ENCODE measurements at places on chromosomes 2 and 18. TPM values are rescaled to one million over a fixed set of nuclear protein-coding genes. Genes with fewer than 3 reads are reported as not detected.

RAPH1 gene
- total RNA-seq: 90.7 TPM

GORASP2 gene
- 70.4 TPM for total RNA-seq

CTAGE1 gene
- total RNA-seq: not detected

SOX11 gene
- 0.22 TPM for total RNA-seq

TPO gene
- not detected for total RNA-seq

MOB4 gene
- 23.0 TPM for total RNA-seq

GRCh38 chr2:129910446-129911362 lies 68.8 kb upstream of the RAB6C start:
- DNase-seq: no peak

DNA sequence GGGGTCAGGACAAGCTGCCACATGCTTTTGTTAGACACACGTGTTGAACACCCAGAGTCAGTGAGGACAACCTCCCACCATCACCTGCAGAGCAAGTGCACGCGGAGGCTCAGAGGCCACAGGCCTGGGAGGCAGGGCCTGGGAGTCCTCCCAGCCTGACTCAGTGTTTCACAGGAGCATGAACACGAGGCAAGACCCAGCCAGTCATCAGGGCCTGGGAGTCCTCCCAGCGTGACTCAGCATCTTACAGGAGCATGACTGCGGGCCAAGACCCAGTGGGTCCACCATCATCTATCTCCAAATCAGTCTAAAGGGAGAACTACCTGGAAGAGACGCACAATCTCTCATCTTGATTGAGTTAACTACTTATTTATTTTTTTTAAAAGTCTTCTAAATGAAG lies 112.6 kb upstream of the PXDN start:
- DNase-seq: no peak

- peak; percentile 89 for DNase-seq
These were observed 147.0 kb upstream of the ID2 start for GRCh38 chr2:8534729-8535468.

- no peak for DNase-seq
These were observed 62.6 kb downstream of the TMEM131 start for GRCh38 chr2:97932975-97933662.

- DNase-seq: no peak
These were observed 38.5 kb downstream of the ANKRD12 start for GRCh38 chr18:9175115-9175514.

DNA sequence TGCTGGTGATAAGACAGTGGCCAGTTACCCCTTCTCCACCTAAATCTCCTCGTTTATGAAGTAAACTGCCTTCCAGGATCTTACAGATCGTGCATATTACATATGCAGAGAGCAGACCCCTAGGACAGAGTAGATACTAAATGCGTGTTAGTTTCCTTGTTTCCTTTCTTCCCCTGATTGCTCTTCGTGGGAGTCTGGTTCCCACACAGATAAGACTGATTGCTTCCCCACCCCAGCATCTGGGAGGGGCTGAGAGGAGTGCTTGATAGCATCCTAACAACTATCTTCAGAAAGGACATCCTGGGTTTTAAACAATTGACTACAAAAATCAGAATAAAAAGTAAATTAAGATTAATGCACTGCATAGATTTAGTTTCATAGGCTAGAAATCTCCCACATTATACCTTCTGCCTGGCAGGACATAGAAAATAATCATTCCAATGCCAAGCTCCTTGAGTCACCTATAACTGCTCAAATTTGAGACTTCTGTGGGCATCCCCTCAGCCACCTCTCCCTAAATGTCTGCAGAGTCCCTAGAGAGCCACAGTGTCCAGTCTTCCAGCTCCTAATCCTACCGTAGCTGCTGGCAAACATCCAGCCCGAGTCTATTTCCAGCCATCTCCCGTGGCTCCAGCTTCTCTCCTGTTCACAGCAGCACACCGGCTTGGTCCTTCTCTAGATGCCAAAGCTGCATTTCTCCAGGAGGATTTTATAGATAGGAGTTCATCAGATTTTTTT lies 128.3 kb downstream of the LRRC30 start:
- DNase-seq: no peak

DNA sequence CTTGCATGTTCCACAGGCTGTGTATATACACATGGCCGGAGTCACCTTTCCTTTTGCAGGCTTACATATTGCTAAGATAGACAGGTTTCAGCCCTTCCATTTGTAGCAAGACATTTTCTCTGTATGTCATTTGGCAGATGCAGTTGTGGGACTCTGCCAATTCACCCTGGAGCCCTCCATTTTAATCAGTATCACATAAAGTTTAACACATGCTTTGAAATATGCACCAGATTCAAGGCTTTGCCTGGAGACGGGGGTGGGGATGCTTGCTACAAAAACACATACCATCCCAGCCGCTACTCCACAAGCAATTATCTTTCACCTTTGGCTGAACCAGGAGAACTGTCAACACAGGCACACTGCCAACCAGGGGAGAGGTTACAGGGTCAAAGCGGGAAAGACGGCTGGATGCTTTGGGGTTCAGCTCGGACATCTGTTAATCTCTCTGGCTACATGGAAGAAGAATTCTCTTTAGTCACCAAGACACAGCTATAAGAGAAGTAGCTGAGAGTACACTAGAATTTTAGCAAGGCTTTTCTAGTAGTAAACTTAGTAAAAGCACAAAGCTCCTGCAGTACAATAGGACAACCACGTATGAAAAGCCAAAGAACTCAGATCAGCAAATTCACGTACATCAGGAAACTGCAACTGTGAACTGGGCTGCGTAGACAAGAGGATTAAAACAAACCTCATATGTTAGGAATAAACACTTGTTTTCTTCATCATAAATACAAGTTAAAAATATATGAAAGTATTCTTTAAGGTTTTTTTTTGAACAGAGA lies 130.9 kb downstream of the EXOC6B start:
- peak; percentile 54 for DNase-seq

DNA sequence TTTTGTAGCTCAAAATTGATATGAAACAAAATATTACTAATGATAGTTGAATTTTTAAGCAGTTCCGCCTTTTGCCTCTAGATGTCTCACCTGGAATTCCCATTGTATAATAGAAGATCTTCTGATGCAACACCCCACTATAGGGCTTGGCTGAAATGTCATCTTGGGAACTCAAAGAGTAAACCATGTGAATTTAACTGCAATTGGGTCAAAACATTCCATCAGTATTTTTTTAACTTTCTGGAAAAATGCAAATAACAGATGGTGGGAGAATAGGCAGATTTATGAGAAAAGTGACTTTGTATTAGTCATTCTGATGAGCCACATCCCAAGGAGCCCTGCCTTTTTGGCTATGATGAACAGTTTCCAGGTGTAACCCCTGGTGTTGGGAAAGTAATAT lies 489.9 kb downstream of the NYAP2 start:
- DNase-seq: no peak

DNA sequence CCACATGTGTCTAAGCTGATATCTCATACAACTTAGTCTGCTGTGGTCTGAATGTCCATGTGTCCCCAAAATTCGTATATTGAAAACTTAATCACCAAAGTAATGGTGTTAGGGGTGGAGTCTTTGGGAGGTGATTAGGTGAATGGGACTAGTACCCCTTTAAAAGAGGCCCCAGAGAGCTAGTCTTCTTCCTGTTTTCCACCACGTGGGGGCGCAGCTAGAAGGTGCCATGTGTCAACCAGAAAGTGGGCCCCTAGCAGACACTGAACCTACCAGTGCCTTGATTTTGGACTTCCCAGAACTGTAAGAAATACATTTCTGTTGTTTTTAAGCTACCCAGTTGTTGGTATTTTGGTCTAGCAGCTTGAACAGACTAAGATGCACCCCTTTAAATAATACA lies 86.6 kb downstream of the ASB1 start:
- DNase-seq: no peak

DNA sequence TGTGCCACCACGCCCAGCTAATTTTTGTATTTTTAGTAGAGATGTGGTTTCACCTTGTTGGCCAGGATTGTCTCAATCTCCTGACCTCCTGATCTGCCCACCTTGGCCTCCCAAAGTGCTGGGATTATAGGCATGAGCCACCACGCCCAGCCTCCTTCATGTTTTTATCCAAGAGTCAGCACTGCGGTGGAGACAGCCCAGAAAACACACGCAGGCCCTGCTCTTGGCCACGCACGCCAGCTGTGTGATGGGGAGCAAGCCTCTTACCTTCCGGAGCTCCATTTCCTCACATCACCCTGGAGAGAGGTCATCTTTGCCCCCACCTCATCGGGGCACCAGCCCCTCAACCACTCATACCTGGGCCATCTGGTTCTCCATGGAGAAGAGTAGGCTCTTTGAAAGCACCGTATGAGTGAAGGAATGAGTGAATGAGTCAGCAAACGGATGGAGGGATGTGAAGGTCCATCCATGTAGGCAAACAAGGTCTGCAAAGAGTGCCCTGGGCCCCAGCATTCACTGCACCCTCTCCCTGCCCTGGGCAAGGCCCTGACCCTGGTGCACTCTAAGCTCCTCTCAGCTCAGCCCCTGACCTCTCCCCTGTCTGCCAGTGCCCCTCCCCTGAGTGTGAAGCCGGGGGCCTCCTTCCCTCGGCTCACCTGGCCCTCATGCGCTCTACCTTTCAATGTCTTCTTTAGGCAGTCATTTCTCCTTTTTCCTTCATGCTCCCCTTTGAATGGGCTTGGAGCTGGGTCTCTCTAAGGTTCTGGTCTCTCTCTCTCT lies 7.4 kb downstream of the GYPC start:
- no peak for DNase-seq

Data from kidney (tissue), 22 donors.